A673 (cell line): ENCODE measurements at places on chromosomes 16 and 17.
A peak's percentile ranks its signal among the peaks of the same experiment; 100 is the strongest.

DNA sequence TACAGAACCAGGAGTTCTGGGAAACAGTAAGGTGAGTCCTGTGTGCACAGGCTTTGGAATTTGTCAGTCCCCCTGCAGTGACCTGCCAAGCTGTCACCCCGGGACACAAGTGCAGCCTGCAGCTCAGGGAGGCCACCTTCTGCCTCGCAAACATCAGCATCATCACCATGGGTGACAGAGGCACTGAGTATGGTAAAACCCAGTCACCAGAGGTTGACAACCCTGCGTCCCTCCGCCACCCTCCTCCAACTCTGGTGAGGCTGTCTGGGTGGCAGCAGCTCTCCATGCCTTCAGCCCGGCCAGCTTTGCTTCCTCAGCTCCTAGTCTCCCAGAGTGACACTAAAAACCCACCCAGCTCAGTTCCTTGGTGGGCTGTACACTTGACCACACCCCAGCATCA lies 221.0 kb downstream of the CPPED1 start:
- no peak for DNase-seq

- DNase-seq, result no peak
Observed at GRCh38 chr16:54477714-54478113, 191.1 kb upstream of the IRX3 start.

GRCh38 chr16:81311762-81312161 lies 3.0 kb upstream of the GAN start:
- no peak for DNase-seq

GRCh38 chr16:85839681-85840240 lies 40.3 kb downstream of the COX4I1 start:
- no peak for DNase-seq

- no peak for DNase-seq
Observed at GRCh38 chr16:54842743-54843423, 87.8 kb upstream of the IRX5 start.

GRCh38 chr17:45771271-45771959 lies 12.7 kb upstream of the CRHR1 start:
- no peak for DNase-seq

DNA sequence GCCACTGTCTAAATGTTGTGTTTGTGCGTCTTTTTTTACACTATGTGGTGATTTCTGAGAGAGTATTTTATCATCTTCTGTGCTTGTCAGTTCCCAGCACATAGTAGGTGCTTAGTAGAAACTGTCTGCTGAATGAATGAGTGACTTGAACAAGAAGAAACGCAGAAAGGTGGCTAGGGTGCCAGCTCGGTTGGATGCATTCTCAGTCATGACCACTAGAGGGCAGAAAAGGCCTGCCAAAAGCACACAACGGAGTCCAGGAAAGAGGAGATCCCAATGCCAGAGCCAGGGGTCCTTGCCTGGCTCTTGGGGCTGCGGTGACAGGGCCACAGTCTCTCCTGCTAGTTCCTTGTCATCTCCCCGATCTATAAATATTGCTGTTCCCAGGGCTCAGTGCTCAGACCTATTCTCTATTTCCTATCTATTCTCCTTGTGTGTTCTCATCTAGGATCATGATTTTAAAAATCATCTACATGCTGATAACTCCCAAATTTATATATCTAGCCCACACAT lies 57.3 kb upstream of the CCL1 start:
- peak; percentile 44 for DNase-seq

- DNase-seq, result no peak
Observed at GRCh38 chr17:79083191-79083971, 8.8 kb downstream of the ENGASE start.

DNA sequence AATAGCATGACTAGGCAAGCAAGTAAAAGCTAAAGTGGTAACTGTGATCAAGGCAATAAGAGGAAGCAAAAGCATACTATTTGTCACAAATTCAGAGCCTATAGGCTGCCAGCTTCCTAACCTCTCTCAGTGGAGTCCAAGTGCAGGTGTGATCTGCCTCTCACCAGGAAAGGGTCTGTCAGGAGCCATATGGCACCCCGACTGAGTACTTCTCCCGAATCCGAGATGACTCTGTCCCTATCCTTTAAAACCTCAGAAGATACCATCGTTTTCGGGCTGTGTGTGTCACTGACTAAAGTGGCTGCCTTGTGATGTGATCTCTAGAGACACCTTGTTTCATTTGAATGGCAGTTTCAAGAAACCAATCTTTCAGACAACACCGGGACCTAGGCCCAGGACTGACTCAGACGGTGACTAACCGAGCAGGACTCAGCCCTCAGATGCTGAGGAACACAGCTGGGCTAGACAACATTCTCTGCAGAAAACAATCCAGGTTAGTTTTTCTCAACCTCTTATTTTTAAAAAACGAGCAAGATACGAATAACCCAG lies 63.6 kb downstream of the SMG6 start:
- no peak for DNase-seq

- DNase-seq, result no peak
Observed at GRCh38 chr16:48444574-48444973, 59.4 kb upstream of the SIAH1 start.

GRCh38 chr16:73418051-73418450 lies 370.1 kb upstream of the ZFHX3 start:
- DNase-seq, result no peak

DNA sequence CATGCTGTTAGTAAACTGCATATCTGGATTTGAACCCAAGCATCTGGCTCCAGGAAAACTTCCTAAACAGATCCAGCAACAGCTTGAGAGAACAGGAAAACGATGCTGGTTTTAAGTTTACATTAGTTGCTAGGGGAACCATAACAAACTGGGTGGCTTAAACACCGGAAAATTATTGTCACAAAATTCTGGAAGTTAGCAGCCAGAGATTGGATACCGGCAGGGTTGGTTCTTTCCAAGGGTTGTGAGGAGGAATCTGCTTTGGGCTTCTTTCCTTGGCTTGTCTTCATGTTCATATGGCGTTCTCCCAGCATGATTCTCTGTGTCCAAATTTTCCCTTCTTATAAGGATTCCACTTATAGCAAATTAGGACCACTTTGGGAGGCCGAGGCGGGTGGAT lies 276.9 kb upstream of the TOM1L1 start:
- no peak for DNase-seq

- no peak for DNase-seq
Observed at GRCh38 chr17:74641958-74642298, 18.4 kb upstream of the CD300E start.

- DNase-seq, result no peak
Observed at GRCh38 chr17:72719578-72720493, 372.7 kb downstream of the SLC39A11 start.

DNA sequence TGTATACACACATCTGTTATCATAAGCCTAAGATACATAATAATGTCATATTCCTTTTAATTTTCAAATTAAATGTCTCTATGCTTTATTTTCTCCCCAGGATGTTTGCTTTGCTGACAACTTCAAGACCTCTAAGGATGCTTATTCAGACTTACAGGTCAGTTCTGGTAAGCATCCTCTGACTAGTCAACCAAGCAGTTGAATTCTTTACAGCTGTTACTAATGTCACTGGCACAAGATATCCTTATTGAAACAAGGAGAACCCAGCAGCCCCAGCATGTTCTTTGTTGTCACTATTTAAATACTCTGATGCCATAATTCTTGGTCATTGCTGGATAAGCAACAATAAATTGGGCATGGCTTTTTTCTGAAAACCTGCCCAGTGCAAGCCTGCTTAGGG lies 232.3 kb upstream of the PMFBP1 start:
- no peak for DNase-seq

DNA sequence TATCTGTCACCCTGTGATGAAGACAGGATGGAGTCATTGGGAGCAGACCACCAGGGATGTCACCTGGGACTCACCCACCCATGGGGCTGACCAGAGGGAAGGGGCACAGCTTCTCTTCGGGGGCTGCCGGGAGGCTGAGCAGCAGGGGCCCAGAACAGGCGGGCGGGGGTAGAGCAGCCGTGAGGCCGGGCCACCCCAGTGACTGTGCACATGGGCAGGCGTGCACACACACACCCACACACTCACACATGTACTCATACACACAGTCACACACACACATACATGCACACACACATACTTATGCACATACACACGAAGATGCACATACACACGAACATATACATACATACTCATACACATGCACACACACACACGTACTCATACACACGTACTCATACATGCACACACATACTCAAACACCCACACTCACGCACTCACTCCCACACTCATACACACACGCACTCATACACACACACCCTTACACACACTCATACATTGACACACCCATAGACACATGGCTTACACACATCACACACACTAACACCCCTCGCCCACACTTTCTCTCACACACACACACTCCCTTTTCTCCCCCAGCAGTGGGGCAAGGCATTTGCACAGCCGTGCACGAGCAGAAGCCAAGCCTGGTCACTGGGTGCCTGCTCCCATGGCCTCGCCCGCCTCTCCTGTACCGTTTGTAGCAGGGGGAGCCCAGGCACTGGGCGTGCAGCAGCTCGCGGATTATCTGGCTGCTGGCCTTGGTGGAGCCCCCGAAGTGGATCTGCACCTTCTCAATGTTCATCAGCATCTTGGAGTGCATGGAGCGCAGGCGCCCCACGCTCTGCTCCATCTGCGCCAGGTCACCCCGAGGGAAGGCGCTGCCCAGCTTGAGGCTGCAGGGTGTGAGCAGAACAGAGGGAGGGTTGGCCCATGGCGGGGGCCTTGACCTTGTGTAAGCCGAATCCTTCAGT lies 12.4 kb downstream of the UBALD2 start:
- no peak for DNase-seq

GRCh38 chr16:58280846-58281301 lies 14.0 kb downstream of the PRSS54 start:
- DNase-seq, result peak; percentile 68

DNA sequence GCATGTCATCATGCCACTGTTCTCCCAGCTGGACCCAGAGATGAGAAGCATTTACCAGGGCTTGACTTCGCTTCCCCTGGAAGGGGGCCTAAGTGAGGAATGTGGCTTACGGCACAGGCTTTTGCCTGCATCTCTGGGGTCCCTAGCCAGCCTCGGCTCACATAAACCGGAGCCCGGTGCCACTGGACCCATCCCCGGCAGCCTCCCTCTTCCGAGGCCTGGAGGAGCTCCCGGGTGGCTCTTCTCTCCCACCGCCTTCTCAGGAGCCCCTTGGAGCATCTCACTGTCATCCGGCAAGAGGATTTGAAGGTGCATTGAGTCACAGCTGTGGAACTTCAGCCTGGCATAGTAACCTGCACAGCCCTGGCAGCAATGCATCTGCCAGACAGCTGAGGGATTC lies 29.9 kb upstream of the TBX2 start:
- DNase-seq, result no peak

DNA sequence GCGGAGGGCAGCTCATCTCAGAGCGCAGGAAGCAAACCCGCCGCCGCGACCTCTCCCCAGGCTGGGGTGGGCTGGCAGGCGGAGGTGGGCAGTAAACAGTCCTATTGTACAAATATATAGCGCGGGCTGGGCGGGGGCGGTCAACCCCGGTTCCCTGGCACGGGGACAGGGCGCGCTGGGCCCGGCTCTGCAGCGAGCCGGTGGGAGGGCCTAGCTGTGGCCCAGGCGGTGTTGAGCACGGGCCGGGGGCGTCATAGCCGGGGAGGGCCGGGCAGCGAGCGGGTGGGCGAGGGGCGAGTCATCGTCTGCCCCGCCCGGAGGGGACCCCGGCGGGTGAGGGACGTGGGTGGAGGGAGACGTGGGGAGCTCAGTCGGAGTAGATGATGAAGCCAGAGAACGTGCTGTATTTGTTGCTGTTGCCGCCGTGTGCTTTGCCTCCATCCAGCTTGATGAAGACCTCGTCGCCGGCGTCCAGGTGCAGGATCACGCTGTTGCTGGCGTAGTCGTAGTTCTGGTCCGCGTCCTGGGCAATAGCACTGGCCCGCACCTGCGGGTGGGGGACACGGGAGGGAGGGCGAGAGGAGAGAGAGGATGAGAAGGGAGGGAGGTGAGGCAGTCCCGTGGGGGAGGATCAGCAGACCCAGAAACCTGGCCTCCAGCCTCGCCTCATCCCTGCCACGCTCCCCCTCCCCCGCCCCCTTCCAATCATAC lies 8.1 kb downstream of the C1QL1 start:
- no peak for DNase-seq

DNA sequence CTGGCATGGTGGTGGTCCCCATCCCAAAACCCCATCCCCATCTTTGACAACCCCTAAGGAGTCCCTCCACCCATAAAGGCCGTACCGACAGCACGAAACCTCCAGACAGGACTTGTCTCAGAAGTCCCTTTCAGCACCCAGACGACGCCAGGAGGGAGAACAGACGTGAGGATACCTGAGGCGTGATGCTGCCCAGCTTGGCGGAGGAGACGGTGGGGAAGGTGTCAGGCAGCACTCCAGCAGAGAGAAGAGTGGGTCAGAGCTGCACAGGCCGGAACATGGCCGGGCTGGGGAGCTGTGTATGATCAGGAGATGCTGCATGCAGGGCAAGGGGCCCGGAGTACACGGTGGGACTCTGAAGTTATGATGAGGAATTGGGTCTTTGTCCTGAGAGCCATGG lies 244.2 kb downstream of the GSG1L start:
- DNase-seq, result no peak

- peak; percentile 96 for DNase-seq
Observed at GRCh38 chr17:48728232-48729231, at the start of gene HOXB13. Gene HOXB13, minus strand, starts transcription at chr17:48728750. Its CDS starts 157 bp downstream, at chr17:48728593.

DNA sequence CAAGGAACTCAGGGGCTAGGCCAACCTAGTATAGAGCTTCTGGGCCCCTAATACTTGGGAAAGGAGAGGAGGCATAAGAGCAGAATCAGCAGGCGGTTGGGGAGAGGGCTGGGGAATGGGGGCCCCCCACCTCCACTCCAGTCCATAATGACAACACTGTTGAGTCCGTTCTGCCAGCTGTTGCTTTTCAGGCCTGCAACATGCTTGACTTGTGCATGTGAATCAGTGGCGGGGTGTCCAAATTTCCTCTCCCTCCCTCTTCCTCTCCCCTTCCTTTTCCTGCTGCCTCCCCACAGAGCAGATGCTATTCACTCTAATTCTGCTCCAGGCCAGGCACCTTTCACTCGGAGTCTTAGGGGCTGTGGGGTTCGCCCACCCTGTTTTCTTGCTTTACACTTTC lies 31.7 kb downstream of the SGSM2 start:
- no peak for DNase-seq

GRCh38 chr16:1443403-1443973 lies 868 bp downstream of the CCDC154 start:
- no peak for DNase-seq

DNA sequence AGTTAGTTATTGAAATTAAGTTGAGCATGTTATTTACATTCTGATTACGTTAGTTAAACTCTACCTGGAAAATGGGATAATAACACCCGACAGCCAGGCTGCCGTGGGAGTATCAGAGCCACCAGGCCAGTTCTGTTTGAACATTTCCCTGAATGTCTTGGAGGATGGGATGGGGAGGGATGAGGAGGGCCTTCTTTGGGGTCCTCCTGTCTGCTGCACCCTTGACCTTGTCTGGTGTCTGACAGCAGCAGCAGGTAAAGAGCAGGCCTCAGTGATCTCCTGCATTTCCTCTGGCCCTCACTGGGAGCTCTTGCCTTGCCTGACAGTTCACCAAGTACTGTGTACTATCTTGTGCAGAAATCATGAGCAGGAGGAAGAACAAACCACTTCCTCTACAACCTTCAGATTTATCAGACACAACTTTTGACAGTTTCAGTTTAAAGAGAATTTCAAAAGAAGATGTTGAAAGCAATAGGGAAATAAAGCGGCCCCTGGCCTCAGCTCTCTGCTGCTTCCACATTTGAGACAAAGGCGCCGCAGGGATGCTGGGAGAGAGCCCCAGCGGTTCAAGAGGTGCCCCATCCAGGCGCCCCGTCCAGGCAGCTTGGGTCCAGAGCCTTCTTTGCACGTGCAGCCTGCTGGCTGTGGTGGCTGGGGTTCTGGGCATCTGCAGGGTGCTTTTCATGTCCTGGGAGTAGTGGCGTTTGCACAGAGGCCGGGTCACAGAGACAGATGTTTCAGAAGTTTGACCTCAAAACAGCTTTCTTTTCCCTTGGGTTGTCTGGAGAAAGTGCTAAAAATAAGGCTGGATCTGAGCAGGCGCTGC lies 25.3 kb downstream of the CMIP start:
- no peak for DNase-seq
